ENCODE measurements at places on chromosomes 16 and 17. TPM values are rescaled to one million over a fixed set of nuclear protein-coding genes. Genes with fewer than 3 reads are reported as not detected.

DNA sequence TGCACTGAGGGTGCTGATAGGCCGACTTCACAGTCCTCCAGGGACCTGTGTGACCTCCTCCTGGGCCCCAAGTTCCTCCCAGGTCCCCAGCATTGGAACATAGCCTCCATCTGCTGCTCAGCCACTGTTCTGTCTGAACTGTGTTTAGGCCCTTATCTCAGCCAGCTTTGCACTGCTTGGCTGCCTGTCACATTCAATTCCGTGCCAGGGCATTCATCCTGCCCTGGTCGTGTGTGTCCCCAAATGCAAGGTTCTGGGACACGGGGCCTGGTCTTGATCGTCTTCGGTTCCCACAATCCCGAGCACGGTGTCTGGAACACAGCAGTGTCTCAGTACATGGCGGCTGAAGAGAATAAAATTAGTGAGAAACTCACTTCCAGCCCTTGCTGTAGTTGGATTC, 69.9 kb upstream of the NFAT5 start:
- peak; percentile 47 for DNase-seq

- DNase-seq = no peak
These were observed 47.3 kb downstream of the TBC1D16 start for GRCh38 chr17:79988185-79988971.

- DNase-seq = no peak
These were observed 11.9 kb upstream of the ASGR1 start for GRCh38 chr17:7191069-7191468.

DNA sequence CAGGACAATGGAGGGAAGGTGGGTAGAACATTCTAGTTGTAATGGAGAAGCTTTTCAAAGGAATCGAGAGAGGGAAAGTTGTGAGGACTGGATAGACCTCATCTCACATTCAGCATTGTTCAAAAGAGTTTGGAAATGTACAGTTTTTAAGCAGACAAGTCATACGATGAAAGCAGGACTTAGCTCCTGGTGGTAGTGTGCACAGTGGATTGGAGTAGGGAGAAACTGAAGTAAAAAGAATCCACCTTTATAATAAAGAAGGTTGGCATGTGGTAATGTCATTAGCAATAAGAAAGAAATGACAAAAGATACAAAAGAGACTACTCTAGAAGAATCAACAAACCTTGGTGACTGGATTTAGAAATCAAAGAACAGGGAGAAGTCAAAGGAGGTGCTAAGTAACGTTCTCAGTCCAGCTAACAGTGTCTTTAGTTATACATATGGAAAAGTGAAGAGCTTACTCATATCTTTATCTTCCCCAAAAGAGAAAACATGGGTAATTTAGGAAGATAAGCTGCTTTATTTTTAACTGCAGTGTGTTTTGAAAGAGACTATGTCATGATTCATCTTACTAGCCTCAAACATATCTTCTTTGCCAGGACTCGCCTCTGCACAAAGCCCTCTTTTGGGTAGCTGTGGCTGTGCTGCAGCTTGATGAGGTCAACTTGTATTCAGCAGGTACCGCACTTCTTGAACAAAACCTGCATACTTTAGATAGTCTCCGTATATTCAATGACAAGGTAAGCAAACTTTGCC, 18.7 kb upstream of the EVI2A start:
- no peak for DNase-seq

- no peak for DNase-seq
These were observed 58.5 kb downstream of the LMF1 start for GRCh38 chr16:912322-912683.

- no peak for DNase-seq
These were observed 3.2 kb downstream of the EVPL start for GRCh38 chr17:76023900-76024237.

GRCh38 chr16:85302848-85303353, 190.6 kb upstream of the CIBAR2 start:
- no peak for DNase-seq

- DNase-seq = no peak
These were observed 113.5 kb downstream of the TMEM132E start for GRCh38 chr17:34692920-34693319.

- no peak for DNase-seq
These were observed 13.8 kb downstream of the EMP2 start for GRCh38 chr16:10566613-10567012.

DNA sequence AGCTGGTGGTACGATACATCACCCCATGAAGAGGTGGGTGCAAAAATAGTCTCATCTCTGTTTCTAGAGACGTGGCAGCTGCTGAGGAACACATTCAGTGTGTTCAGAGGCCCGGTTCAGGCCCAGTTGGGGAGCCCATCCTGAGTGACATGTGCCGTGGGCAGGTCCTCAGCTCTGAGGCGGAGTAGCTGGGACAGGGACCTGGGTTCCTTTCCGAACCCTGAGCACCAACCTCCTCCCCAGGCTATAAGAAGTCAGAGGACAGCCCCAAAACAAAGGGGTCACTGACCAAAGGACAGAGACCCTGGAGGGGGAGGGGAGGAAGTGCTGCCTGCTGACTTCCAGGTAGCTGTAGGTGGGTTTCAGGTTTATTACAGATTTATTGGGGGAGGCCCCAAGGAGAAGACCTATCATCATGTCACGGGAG, 5.1 kb downstream of the LDHD start:
- no peak for DNase-seq

- DNase-seq = peak; percentile 23
These were observed 542 bp downstream of the SLC39A11 start for GRCh38 chr17:73091770-73092522.

DNA sequence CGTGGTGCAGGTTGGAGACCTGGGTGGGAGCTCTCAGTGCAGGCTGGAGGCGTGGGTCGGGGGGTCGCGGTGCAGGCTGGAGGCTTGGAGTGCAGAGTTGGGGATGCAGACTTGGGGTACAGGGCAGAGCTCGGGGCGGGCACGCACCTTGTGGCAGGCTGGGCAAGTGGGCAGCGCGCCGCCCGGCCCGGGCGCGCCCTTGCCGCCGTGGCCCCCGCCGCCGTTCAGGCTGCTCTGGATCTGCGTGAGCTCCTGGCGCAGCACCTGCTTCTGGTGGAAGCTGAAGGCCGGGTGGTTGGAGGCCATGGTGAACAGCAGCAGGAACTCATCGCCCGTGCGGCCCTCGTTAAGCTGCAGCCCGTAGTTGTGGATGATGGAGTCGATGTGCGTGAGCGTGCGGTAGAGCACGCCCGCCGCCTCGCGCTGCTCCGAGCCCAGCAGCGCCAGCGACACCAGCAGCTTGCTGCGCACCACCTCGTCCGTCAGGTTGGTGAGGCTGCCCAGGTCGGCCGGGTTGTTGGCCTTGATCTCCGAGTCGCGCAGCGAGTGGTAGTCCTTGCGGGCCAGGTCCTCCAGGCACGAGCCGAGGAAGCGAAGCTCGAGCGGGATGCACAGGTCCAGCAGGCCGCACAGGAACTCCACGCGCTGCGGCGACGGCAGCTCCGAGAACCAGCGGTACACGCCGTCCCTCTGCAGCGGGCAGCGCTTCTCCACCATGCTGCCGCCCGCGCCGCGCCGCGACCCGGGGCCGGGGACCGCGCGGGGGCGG, 1.1 kb downstream of the ZCCHC14 start:
- DNase-seq = no peak

GRCh38 chr17:17381446-17382064, 78.4 kb downstream of the NT5M start:
- no peak for DNase-seq

DNA sequence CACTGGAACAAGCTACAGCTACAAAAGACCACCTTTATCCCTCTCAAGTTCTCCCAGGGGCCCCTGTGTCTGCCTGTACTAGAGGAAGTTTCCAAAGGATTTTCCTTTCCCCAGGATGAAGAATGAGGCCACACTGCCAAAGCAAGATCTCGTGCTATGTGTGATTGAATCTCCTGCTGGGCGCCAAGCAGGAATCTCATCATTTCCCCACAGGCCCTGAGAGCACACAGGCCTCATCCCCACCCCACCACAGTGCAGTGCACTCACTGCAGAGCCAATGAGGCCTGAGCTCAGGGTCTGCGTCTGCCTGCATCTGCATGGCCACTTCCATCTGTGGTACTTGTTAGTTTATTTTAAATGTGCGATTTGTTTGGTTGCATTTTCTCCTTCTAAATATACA, 387.4 kb upstream of the ASIC2 start:
- DNase-seq = no peak

DNA sequence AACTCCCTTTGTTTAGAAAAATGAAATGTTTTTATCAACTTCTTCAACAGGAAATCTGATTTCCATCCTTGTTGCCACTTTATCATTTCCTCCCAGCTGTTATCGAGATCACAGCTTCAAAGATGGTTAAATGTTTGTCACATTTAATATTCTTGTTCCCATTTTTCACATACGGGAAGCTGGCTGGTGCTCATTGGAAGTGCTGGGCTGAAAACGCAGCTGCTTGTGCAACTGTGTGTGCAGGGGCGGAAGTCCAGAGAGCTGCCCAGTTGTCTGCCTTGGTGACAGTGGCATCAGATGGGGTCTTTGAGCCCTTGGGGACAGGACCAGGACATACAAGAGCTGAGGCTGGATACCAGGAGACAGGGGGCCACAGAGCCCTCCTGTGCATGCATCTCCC, 549.2 kb upstream of the CDH11 start:
- DNase-seq = no peak

- DNase-seq = peak; percentile 52
These were observed 10.9 kb downstream of the JUP start for GRCh38 chr17:41775394-41776226.

DNA sequence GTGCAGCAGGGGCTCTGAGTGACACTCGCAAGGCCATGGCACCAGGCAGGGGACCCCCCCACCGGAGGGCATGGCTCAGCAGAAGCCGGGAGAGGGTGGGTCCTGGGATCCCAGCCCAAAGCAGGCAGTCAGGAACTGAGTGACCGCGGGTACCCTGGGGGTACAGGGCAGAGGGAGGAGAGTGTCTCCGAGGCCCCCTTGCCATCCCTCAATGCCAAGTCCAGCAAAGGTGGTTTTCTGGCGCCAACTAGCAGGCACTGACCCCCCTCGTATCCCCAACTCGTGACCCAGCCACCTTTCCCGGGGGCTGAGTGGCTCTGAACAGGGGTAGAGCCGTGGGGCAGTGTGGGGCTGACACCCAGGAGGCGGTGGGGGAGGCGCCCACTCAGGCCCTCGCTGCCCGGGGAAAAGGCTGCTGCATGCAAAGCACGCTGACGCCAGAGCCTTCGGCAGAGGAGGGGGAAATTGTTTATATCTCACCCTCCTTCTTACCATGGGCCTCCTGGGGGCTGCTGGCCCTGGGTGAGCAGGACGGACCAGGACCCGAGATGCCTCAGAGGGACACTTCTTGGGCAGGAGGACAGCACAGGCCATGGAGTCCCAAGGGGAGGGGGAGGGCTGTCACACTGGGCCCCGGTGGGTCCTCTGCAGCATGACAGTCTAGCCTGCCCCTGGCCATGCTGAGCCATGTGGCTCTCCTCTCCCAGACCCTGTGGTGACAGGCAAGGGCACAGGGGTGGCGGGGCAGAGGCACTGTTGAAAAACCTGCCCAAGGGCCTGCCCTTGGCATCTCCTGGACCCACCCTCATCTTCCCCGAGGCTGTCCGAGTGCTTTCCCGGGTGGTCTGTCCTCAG, 14.6 kb upstream of the ENPP7 start:
- no peak for DNase-seq

- no peak for DNase-seq
These were observed 12.6 kb downstream of the DUSP14 start for GRCh38 chr17:37502009-37502936.

GRCh38 chr16:5025171-5025632, 8.5 kb downstream of the NAGPA start:
- peak; percentile 33 for DNase-seq

DNA sequence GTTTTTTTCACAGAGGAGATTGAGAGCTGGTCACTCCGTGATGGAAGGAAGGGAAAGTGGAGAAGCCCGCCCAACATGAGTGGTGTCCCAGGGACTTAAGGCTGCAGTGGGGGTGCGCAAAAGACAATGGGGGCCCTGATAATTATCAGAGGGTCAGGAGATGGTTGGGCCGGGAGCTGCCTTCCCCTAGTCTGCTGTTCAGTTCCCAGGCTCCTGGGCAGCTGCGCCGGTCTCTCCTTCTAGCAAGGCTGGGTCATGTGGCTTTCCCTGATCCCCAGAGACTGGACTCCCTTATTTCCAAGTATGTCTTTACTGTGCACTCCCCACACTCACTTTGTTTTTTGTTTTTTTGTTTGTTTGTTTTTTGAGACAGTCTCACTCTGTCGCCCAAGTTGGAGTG, 16.2 kb downstream of the CYGB start:
- DNase-seq = no peak

GRCh38 chr17:69588827-69589239, 174.3 kb downstream of the MAP2K6 start:
- DNase-seq = no peak

DNA sequence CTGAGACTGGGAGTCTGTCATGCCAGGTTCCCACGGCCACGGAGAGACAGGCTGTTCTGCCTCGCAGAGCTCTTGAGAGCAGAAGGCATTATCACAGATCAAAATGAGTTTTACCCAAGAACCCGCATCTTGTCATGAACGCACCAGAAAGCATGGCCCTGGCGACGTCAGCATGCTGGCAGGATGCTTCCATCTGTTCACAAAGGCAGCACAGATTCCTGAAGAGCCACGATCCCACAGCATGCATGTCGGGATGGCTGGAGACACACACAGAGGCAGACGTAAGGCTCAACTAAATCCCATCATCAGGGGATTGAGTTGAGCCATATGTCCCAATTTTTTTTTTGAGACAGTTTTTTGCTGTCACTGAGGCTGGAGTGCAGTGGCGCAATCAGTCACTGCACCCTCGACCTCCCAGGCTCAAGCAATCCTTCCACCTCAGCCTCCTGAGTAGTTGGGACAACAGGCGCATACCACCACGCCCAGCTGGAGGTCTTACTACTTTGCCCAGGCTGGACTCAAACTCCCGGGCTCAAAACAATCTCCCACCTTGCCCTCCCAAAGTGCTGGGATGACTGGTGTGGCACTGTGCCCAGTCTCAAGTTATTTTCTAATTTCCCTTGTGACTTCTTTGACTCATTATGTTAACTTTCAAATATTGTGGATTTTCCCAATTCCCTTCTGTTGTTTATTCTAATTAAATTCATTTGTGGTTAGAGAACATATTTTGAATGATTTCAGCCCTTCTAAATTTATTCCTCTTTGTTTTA, 11.1 kb downstream of the FANCA start:
- no peak for DNase-seq

DNA sequence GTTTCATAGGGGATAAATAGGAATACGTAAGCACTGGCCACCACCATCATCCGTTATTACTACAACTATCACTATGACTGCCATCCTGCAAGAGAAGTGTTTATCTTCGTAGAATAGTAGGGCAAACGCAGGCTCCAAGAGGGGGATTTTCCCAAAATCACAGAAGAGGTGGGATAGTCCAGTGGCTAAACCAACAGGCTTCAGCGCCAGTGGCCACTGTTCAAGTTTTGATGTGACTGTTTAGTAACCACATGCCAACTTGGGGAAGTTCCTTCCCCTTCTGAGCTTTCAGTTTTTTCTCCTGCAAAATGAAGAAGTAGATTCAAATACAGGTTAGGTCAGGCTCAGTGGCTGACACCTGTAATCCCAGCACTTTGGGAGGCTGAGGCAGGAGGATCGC, 60.7 kb upstream of the GRIN2A start:
- DNase-seq = no peak

GRCh38 chr17:1007310-1008007, 10.5 kb downstream of the TIMM22 start:
- no peak for DNase-seq

GRCh38 chr17:350706-351448, 1.7 kb downstream of the RPH3AL start:
- DNase-seq = peak; percentile 92

The APOH gene
- not detected for polyA plus RNA-seq

The CA10 gene
- not detected for polyA plus RNA-seq

The HES7 gene
- 0.91 TPM for polyA plus RNA-seq

The TP53TG3F gene
- not detected for polyA plus RNA-seq

The TAT gene
- polyA plus RNA-seq = not detected

The C17orf67 gene
- polyA plus RNA-seq = 0.25 TPM

The GP1BA gene
- polyA plus RNA-seq = 0.04 TPM
